ENCODE measurements at places on chromosomes 13 and 19.

GRCh38 chr19:45059258-45059965 lies 16.9 kb downstream of the ZNF296 start:
- no peaks in the 10 kb centered on the region for H3K27me3 ChIP-seq
- H3K36me3 ChIP-seq: peaks cover 48% of the 10 kb centered on the region
- peak; percentile 90 for DNase-seq
- H3K27ac ChIP-seq: no peak overlapping the region
- no peaks in the 10 kb centered on the region for H3K4me1 ChIP-seq

- no peaks in the 10 kb centered on the region for H3K27me3 ChIP-seq
- peak overlapping the region; percentile 98 for H3K27ac ChIP-seq
- DNase-seq: no peak
- peaks cover 58% of the 10 kb centered on the region for H3K4me1 ChIP-seq
- H3K36me3 ChIP-seq: peaks cover 32% of the 10 kb centered on the region
Measured at GRCh38 chr13:40662866-40663265, 3.6 kb downstream of the FOXO1 start.

DNA sequence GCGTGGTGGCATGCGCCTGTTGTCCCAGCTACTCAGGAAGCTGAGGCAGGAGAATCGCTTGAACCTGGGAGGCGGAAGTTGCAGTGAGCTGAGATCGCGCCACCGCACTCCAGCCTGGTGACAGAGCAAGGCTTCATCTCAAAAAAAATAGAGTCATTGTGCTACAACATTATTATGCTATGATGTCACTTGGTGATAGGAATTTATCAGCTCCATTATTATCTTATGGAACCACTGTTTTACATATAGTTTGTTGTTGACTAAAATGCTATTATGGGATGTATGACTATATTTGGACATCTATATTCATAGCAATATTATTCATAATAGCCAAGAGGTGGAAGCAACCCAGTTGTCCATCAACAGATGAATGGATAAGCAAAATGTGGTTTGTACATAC lies 26.4 kb upstream of the SLC7A1 start:
- H3K4me1 ChIP-seq: no peaks in the 10 kb centered on the region
- H3K4me3 ChIP-seq: no peak overlapping the region
- no peaks in the 10 kb centered on the region for H3K36me3 ChIP-seq
- no peak for DNase-seq
- H3K27me3 ChIP-seq: peaks cover 23% of the 10 kb centered on the region

DNA sequence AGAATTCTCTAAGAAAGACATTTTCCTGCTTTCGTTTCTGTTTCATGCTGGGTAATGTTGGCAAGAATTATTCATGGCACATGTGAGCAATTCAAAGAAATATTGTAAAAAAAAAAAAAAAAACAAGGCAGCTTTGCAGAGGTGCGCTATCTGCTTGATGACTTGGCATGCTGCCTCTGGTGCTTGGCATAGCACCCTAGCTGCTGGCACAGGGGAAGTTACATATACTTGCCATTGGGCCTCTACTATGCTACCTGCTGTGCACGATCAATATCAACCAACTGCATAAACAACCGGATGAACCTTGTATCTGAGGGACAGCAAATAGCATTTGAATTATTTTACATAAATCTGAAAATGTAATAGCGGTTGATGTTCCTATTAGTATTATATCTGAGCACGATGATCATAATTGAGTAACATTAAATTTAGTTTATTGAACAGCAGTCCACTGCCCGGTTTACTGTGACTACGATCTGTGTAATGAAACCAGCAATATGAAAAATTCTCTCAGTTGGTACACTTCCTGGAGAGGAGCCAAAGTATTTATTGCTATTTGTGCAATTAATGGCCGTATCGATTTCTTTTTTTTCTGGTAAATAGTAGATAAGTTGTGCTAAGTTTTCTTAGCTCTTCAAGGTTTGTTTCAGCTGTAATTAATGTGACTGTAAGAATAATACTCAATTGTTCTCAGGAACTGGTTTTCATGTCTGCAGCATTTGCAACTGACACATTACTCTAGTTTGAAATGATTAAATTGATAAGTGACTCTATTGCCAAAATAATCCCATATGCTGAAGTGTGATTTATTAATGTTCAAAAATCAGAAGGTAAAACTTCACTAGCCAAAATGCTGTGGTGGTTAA lies 717.3 kb downstream of the DACH1 start:
- H3K4me1 ChIP-seq: no peaks in the 10 kb centered on the region
- H3K4me3 ChIP-seq: no peak overlapping the region
- H3K27ac ChIP-seq: no peak overlapping the region
- H3K36me3 ChIP-seq: no peaks in the 10 kb centered on the region

GRCh38 chr19:46904114-46905060 lies 43.6 kb downstream of the ARHGAP35 start:
- H3K27me3 ChIP-seq: no peaks in the 10 kb centered on the region
- peaks cover 21% of the 10 kb centered on the region for H3K4me1 ChIP-seq
- no peak overlapping the region for H3K27ac ChIP-seq
- no peak for DNase-seq

- DNase-seq: no peak
- peaks cover 25% of the 10 kb centered on the region for H3K36me3 ChIP-seq
- H3K27ac ChIP-seq: peak overlapping the region; percentile 96
- no peaks in the 10 kb centered on the region for H3K27me3 ChIP-seq
- peak overlapping the region; percentile 99 for H3K4me3 ChIP-seq
- H3K4me1 ChIP-seq: peaks cover 34% of the 10 kb centered on the region
Measured at GRCh38 chr19:1943661-1944087, 2.7 kb downstream of the CSNK1G2 start.

DNA sequence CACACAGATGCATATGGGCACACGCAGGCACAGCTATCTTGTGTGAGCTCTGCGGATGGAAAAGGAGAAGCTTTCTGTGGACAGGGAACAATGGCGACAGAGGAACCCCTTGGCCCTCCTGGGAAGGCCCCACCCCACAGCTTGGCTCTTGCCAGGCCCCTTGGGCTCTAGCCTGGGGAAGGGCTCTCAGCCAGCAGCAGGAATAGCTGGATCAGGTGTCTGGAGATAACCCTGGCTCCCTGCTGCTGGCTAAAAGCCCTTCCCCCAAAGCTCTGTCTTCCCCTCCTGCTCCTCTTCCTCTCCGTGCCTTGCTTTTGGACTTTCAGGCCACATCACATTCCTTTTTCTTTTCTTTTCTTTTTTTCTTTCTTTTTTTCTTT lies 24.3 kb downstream of the CEBPA start:
- DNase-seq: no peak
- no peak overlapping the region for H3K4me3 ChIP-seq
- peaks cover 5% of the 10 kb centered on the region for H3K27me3 ChIP-seq

DNA sequence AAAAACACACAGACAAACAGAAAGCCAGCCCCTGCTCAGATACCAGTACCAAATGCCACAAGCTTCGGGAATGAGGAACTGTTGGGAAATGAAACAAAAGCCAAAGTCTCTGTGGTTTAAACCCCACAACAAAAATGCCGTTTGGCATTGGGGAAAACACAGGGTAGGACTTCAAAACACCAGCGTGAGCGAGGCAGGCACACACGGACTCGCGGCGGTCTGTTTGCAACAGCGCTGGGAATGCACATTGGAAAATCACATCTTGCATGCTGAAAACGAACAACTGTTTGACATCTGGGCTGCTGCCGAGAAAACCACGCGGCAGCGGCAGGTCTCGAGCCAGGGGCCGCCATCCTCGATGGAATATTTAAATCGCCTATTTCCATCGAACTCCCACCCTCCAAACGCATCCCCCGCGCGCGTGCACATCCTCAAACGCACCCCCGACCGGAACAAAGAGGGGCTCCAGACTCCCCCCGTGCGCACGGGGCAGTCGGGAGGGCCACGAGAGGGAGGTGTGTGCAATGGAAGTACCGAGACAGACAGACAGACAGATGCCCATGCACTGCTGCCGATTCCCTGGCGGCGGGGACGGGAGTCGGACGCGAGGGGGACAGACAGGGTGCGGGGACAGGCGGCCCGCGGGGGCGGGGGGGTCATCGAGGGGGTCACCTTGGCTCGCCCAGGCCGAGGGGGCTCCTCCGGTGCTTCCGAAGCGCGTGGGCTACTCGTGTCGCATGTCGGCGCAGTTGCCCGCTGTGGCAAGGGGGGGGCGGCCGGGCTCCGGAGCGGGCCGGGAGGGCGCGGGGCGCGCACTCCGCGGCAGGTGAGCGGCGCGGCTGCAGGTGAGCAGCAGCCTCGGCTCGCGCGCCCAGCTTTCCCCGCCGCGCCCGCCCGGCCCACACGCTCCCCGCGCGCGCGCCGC lies at the start of gene GPR12:
Gene GPR12 (minus strand): TSS at position 880 of the 925 bp plus-strand sequence. CDS start 959 bp downstream, outside the sequence.
- H3K36me3 ChIP-seq: no peaks in the 10 kb centered on the region
- H3K4me1 ChIP-seq: peaks cover 3% of the 10 kb centered on the region
- DNase-seq: no peak
- peak within 1 kb of the TSS; percentile 47 for H3K4me3 ChIP-seq
- peaks cover 66% of the 10 kb centered on the region for H3K27me3 ChIP-seq

- H3K36me3 ChIP-seq: no peaks in the 10 kb centered on the region
- peak overlapping the region; percentile 57 for H3K4me3 ChIP-seq
- no peaks in the 10 kb centered on the region for H3K4me1 ChIP-seq
- no peak overlapping the region for H3K27ac ChIP-seq
Measured at GRCh38 chr13:41428155-41428554, 29.2 kb upstream of the RGCC start.

- DNase-seq: no peak
- peaks cover 47% of the 10 kb centered on the region for H3K4me1 ChIP-seq
- H3K27ac ChIP-seq: peak overlapping the region; percentile 55
- no peak overlapping the region for H3K4me3 ChIP-seq
Measured at GRCh38 chr19:41321600-41322270, 11.8 kb downstream of the CCDC97 start.

DNA sequence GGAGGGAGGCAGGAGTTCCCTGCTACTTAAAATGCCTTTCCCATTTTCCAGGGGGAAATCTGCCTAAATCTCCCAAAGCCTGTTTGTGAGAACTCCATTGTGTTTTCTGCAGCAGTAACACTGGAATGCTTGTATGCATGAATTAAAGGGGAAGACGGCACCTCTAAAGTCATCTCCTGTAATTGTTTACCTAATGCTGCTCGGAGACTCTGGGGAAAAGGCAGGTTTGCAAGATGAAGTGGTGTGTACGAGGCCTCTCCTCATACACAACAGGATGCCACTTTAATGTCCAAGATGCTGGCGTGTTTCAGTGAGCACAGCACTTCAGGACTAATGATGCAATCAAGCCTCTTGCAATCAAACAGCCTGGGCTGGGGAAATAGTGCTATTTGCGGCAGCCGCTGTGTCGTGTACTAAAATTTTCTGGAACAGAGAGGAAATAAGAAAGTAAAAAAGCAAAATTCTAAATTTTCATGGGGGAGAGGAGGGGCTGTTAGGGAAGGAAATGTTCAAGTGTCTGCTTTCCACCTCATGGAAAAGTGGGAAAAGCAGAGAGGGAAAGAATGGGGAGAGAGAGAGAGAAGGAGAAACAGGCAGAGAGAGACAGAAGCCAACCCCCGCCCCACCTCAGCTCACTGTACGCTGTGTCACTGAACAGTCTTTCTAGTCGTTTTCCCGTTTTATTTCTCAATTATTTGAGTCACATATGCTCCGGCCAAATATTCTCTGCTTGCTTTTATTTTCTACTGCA lies 32.9 kb downstream of the TSHZ3 start:
- H3K27me3 ChIP-seq: no peaks in the 10 kb centered on the region
- H3K4me1 ChIP-seq: no peaks in the 10 kb centered on the region
- H3K36me3 ChIP-seq: no peaks in the 10 kb centered on the region

DNA sequence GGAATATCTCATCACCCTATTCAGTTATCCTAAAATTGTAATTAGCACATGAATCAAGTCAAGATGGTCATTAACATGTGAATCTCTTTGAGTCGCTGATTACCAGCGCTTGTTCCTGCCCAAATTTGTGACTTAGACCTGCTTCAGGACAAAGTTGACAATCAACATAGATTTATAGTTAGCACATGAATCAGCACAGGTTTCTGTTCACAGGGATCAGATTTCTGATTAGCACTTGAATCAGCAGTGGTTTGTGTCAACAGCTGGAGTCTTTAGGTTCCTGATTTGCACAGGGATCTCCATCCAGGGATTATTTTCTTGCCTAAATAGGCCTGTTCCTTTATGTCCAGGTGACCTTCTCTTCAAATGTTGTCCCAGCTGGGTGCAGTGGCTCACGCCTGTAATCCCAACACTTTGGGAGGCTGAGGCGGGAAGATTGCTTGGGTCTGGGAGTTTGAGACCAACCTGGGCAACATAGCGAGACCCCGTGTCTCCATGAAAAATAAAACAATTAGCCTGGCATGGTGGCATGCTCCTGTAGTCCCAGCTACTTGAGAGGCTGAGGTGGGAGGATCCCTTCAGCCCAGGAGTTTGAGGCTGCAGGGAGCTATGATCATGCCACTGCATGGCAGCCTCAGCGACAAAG lies 3.8 kb upstream of the LRFN3 start:
- H3K4me3 ChIP-seq: no peak overlapping the region
- peaks cover 2% of the 10 kb centered on the region for H3K27me3 ChIP-seq
- H3K4me1 ChIP-seq: peaks cover 41% of the 10 kb centered on the region
- no peak overlapping the region for H3K27ac ChIP-seq
- H3K36me3 ChIP-seq: no peaks in the 10 kb centered on the region
